Activated CD8-positive, alpha-beta memory T cell treated with anti-CD3 and anti-CD28 coated beads, Interleukin-2, amount 10 ng/mL, durations not matched to agents 7 days and 5 days (primary cell): ENCODE measurements at places on chromosomes 16 and 17. TPM values are rescaled to one million over a fixed set of nuclear protein-coding genes. Genes with fewer than 3 reads are reported as not detected.

- DNase-seq: no peak
Observed at GRCh38 chr17:75853433-75853832, 1.7 kb downstream of the WBP2 start.

DNA sequence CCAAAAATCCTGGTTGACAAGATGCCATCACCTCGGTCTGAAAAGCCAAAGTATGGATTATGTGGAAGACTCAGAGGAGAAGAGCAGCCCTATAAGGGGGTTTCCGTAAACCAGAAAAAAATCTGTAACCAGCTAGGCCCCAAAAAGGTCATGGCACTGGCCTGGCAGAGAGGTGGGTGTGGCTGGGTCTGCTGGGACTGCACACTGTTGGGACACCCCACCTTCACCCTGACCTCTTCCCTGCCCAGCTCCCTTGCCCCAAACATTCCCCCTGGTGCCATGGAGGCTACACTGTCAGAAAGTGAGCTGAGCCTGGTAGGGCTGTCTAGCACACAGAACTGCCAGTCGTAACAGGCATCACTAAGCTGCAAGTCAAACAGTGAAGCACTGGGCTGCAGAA, 6.5 kb downstream of the SLC47A2 start:
- DNase-seq: no peak

GRCh38 chr17:56320443-56320842, 167.2 kb downstream of the ANKFN1 start:
- DNase-seq: no peak

DYNLL2 gene
- 31.0 TPM for total RNA-seq

TBX2 gene
- not detected for total RNA-seq

ZNF385C gene
- 0.18 TPM for total RNA-seq

DNA sequence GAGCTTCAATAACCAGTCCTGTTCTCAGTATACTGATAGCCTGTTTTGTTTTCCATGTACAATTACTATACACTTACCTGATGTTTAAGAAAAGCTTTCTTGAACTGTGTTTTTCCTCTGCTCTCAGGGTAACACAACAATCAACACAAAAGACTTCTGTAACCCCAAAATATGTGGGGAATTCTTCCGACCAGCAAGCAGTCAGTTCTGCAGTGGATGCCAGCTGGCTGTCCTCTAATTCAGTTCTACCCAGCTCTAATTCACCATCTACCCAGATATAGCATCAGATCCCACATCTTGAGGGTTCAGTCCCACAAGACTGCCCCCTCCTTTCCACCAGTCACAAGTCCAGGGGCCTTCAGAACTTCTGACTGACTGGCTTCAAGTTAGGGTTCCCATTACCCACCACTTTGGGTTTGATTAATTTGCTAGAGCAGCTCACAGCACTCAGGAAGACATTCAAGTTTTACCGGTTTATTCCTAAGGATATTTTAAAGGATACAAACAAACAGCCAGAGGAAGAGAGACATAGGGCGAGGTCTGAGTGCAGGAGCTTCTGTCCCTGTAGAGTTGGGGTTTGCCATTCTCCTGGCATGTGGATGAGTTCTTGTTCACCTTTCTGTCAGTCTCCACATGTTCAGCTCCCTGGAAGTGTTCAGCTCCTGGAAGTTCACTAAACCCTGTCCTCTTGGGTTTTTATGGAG, 178.2 kb downstream of the CHD9 start:
- DNase-seq: no peak
